A549 treated with AZD2906 at 1 μM for 4 hours (cell line): ENCODE measurements at places on chromosomes 12 and 14. TPM values are rescaled to one million over a fixed set of nuclear protein-coding genes. Genes with fewer than 3 reads are reported as not detected.

CD4 gene
- total RNA-seq, result 0.01 to 0.06 TPM in 2 of 5 replicates, not detected in the others

CLEC4D gene
- total RNA-seq, result not detected in 5 replicates

FSCB gene
- not detected in 5 replicates for total RNA-seq

ACSM4 gene
- not detected in 5 replicates for total RNA-seq

KCNJ8 gene
- total RNA-seq, result 0.22 to 0.33 TPM (median 0.24 TPM) in 5 replicates

PHETA1 gene
- total RNA-seq, result 8.3 to 9.9 TPM (median 9.0 TPM) in 5 replicates

REP15 gene
- 0.14 to 0.52 TPM (median 0.30 TPM) in 5 replicates for total RNA-seq

RBP5 gene
- total RNA-seq, result not detected in 5 replicates

TMEM229B gene
- 0.17 to 0.32 TPM (median 0.19 TPM) in 5 replicates for total RNA-seq

B4GALNT3 gene
- total RNA-seq, result 0.44 to 0.82 TPM (median 0.54 TPM) in 5 replicates

KLRC4 gene
- not detected in 5 replicates for total RNA-seq

LRP1 gene
- total RNA-seq, result 13.3 to 15.9 TPM (median 14.0 TPM) in 5 replicates

KRT6C gene
- not detected in 5 replicates for total RNA-seq

VSX2 gene
- total RNA-seq, result not detected in 5 replicates

BCL2L2 gene
- 16.2 to 18.1 TPM (median 17.3 TPM) in 5 replicates for total RNA-seq

OVCH1 gene
- total RNA-seq, result not detected in 5 replicates

ADAMTS20 gene
- not detected in 5 replicates for total RNA-seq

PRH2 gene
- total RNA-seq, result 0.23 to 0.48 TPM (median 0.43 TPM) in 3 of 5 replicates, not detected in the others

HPD gene
- total RNA-seq, result 1.5 to 2.2 TPM (median 2.0 TPM) in 5 replicates

MRPL42 gene
- 39.7 to 63.0 TPM (median 46.8 TPM) in 5 replicates for total RNA-seq

MYF6 gene
- not detected in 5 replicates for total RNA-seq

KIF26A gene
- total RNA-seq, result 2.5 to 4.7 TPM (median 3.8 TPM) in 5 replicates

MAX gene
- total RNA-seq, result 56.2 to 74.8 TPM (median 58.1 TPM) in 5 replicates

IL22 gene
- not detected in 5 replicates for total RNA-seq

TAS2R19 gene
- total RNA-seq, result 0.15 TPM in 1 of 5 replicates, not detected in the others

TMEM63C gene
- total RNA-seq, result 7.5 to 8.2 TPM (median 7.9 TPM) in 5 replicates

RTL1 gene
- 0.16 to 0.27 TPM (median 0.22 TPM) in 5 replicates for total RNA-seq

CNIH1 gene
- total RNA-seq, result 241 to 328 TPM (median 247 TPM) in 5 replicates

EIF2B2 gene
- total RNA-seq, result 77.7 to 83.0 TPM (median 80.9 TPM) in 5 replicates

UNC79 gene
- 0.01 to 0.02 TPM (median 0.02 TPM) in 5 replicates for total RNA-seq

ADAM21 gene
- 0.02 to 0.03 TPM in 2 of 5 replicates, not detected in the others for total RNA-seq

PRICKLE1 gene
- 0.65 to 0.90 TPM (median 0.77 TPM) in 5 replicates for total RNA-seq

KERA gene
- total RNA-seq, result not detected in 5 replicates

HAL gene
- 0.51 to 0.78 TPM (median 0.54 TPM) in 5 replicates for total RNA-seq

ZBTB25 gene
- total RNA-seq, result 3.8 to 5.7 TPM (median 5.2 TPM) in 5 replicates

PRIM1 gene
- total RNA-seq, result 22.5 to 29.6 TPM (median 23.8 TPM) in 5 replicates

MANSC1 gene
- 3.2 to 3.9 TPM (median 3.6 TPM) in 5 replicates for total RNA-seq

DPY19L2 gene
- total RNA-seq, result 1.1 to 2.2 TPM (median 1.3 TPM) in 5 replicates

WSCD2 gene
- not detected in 5 replicates for total RNA-seq

EGLN3 gene
- 4.2 to 5.6 TPM (median 4.7 TPM) in 5 replicates for total RNA-seq

OAS2 gene
- total RNA-seq, result 0.10 to 0.39 TPM (median 0.15 TPM) in 5 replicates

RDH16 gene
- total RNA-seq, result 0.10 to 0.39 TPM (median 0.23 TPM) in 5 replicates

TARBP2 gene
- 40.9 to 54.3 TPM (median 50.5 TPM) in 5 replicates for total RNA-seq

MLH3 gene
- total RNA-seq, result 16.9 to 19.6 TPM (median 18.3 TPM) in 5 replicates

KRT81 gene
- total RNA-seq, result 3,224 to 4,157 TPM (median 4,024 TPM) in 5 replicates

CLEC6A gene
- total RNA-seq, result not detected in 5 replicates

DCN gene
- 0.08 to 0.22 TPM (median 0.11 TPM) in 3 of 5 replicates, not detected in the others for total RNA-seq
